RPMI8226 (cell line): ENCODE measurements at places on chromosomes 16 and 17.
A peak's percentile ranks its signal among the peaks of the same experiment; 100 is the strongest.

DNA sequence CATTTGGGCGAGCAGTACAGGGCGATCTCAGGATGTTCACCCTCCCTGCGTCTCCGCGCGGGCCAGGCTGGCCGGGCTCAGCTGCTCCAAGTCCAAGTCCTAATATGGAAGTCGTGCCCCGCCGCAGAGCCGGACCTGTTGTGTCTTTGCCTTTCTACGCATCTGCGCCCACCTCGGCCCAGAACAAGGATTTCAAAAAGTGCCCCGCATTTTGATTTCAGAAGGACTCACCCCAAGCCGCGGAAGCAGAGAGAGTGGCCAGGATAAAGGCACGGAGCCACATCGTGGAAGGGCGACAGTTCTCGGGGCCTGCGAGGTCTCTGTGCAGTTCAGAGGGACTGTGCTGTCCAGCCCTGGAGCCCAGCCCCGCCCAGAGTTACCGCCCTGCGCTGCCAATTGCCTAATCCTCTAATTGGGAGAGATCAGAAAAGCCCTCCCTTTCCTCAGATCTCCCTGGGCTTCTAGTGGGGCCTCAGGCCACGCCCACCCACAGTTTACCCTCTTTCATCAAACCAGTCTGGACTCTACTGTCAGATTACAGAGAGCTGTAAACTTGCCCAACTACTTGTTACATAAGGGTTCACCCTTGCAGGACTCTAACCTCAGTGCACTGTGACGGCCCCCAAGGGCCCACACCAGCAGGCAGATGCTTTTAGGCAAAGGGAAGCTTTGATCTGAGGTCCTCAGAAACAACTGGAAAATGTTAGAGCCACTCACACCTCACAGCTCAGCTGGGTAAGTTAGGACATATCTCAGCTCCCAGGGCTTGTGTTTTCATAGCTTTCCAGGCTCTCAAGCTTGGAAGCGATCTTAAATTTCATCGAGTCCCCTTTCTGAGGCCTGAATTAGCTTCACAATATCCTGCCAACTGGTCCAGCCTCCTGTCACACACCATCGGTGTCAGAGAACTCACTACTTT, at the start of gene CES1:
TSS of gene CES1 (minus strand) at position 324 of the 919 bp plus-strand sequence. CDS start at position 283, 41 bp downstream.
- no peak for DNase-seq

GRCh38 chr17:63116228-63116627, 150.2 kb downstream of the TANC2 start:
- DNase-seq, result no peak

DNA sequence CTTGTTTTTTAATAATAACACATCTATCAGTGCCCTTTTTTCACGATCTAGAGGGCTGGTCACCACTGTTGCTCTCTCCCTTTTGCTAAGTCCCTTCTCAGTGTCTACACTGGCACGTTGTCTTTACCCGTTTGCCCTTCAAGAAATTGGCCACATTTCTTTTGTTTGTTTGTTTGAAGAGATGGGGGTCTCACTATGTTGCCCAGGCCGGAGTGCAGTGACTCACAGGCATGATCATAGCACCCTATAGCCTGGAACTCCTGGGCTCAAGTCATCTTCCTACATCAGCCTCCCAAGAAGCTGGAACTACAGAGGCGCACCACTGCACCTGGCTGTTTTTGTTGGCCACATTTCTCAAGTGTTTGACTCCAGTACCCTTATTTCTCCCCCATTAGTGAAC, 138.0 kb upstream of the AXIN2 start:
- no peak for DNase-seq

GRCh38 chr16:26454102-26454501, 612.6 kb upstream of the C16orf82 start:
- no peak for DNase-seq

DNA sequence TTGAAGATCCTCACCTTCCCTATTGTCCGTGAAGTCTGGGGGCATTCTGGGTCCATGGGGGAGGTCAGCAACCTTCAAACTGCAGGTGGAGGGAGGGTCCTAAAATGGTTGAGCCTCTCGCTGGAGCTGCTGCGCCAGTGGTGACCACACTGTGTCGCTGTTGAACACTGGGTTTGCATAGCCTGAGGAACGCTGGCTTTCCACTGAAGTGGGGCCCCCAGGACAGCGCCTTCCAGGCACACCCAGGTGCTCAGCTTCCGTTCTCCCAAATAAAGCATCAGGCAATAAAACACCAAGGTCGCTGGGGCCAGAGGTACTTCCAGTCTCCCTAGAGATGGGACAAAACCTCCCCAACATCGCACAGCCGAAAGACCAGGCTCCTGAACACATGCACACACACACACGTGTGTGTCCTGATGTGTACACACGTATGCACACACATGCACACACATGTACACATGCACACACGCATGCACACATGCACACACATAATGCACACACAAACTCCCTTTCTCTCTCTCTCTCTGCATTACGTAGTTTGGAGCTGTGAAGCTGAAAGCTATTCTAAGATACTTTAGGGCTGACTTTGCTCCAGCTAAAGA, 120.6 kb downstream of the IRF8 start:
- peak; percentile 17 for DNase-seq

GRCh38 chr17:57394375-57394774, 138.1 kb downstream of the MSI2 start:
- no peak for DNase-seq

- peak; percentile 73 for DNase-seq
These were observed at the start of gene ADAP2 for GRCh38 chr17:30921544-30922196. Gene ADAP2 (plus strand): TSS chr17:30921945. CDS start chr17:30922015, 70 bp downstream.

- peak; percentile 74 for DNase-seq
These were observed 759 bp downstream of the ALKBH5 start for GRCh38 chr17:18184143-18185031.

DNA sequence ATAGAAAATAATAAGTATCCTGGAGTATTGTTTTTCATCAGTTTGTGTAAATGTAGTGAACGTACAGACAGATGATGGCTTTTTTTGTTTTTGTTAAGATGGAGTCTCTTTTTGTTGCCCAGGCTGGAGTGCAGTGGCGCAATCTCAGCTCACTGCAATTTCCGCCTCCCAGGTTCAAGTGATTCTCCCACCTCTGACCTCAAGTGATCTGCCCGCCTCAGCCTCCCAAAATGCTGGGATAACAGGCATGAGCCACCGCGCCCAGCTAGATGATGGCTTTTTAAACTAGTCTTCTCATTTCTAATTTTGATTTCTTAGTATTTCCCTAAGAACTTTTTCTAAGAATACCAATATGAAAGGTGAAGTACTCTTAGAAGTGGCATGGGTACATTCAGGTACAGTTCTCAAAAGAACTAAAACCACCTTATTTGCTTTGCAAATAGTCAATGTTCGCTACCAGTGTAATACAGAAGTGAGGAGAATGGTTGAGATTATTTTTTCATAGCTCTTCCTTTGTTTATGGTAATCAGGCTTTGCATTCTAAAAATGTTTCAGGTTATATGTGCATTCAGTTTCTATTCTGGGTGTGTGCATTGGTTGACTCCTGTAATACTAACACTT, 34.2 kb downstream of the TTC19 start:
- DNase-seq, result no peak

DNA sequence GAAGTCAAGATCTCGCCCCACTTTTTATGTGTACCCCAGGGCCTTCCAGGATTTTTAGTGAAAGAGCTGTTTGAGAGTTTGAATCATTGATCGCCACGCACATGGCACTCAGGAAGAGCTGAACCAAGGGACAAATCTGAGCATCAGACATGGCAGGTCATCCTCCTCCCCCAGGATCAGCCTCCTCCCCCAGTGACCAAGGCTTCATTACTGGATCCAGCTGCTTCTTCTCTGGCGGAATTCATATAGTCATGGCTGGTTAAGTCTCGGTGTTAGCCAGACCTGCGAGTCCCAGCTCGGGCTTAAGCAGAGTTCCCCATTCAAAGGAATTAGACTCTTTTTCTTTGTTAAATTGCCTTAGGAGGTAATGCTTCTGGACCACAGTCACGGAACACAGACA, 32.5 kb downstream of the CDRT4 start:
- DNase-seq, result no peak

- DNase-seq, result no peak
These were observed at the start of gene QRICH2 for GRCh38 chr17:76307966-76308338. Gene QRICH2 (minus strand): TSS chr17:76308276. CDS start chr17:76307998, 278 bp downstream.

DNA sequence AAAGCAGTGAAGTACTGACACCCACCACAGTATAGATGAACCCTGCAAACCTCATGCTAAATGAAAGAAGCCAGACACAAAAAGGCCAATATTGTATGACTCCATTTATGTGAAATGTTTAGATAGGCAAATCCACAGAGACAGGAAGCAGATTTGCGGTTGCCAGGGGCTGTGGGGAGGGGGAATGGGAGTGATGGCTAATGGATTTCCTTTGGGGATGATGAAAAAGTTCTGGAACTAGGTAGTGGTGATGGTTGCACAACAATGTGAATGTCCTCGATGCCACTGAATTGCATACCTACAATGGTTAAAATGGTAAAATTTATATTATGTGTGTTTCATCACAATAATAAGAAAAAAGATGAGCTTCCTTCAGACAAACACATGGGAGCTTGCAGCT, 28.4 kb upstream of the WFIKKN2 start:
- no peak for DNase-seq

DNA sequence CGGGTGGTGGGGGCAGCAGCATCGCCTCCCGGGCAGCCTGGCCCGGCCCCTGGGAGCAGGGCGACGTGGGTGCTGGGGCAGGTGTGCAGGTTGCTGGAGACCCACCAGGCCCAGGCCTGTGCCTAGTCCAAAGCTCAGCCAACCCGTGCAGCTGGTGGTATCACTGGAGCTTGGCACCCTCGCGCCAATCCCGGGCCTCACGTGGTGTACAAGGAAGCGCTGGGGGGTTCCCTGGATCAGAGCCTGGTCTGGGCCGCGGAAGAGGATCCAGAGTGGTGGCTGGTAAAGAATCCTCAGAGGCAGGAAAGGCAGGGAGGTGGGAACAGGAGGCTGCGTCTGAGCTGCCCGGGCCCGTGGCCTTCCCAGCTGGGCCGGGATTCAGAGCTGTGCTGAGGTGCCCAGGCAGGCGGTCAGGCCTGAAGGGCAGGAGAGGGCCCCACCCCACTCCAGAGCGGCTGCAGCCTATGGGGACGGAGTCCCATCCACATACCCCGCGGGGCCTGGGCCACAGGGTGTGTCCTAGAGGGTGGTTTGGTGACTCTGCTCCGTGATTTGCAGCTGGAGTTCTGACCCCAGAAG, 36.2 kb downstream of the ZFPM1 start:
- DNase-seq, result no peak

GRCh38 chr17:76053246-76054111, 18.8 kb downstream of the SRP68 start:
- DNase-seq, result no peak

GRCh38 chr17:41777574-41778188, 8.8 kb downstream of the JUP start:
- no peak for DNase-seq

DNA sequence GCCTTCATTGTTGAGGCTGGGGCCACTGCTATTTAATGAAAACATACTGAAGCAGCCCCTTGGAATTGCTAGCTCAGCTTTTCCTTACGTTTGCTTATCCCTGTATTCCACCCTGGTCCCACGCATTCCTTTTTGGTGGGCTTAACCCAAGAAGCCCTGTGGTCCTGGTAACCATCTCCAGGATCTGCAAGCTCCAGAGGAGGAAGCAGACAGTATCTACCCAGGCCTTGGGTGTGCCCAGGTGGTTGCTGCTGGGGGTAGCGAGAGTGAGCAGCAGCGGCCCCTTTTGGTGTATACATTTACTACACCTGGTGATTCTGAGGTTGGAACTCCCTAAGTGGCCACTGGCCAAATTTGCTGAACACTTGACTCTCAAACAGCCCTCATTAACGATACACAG, 97.7 kb downstream of the CBLN1 start:
- DNase-seq, result peak; percentile 49

DNA sequence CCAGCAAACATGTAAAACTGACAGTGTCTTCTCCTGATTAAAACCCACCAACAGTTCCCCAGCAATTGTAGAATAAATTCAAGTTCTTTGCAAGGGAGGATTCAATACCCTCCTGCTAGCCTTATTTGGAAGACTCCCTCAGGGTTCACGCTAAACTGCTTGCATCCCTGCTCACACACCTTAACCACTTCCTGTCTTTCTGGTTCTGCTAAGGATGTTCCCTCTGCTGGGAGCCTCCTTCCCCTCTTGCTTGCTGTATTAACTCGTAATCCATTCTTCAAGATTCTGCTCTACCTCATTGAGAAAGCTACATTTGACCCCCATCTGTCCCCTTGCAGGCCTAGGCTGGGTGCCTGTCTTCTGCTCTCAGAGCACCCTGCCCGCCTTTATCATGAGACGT, 2.3 kb upstream of the SHISA6 start:
- no peak for DNase-seq

GRCh38 chr17:36506249-36506826, 19.9 kb downstream of the ZNHIT3 start:
- DNase-seq, result no peak

GRCh38 chr17:76351526-76352071, 2.1 kb downstream of the PRPSAP1 start:
- DNase-seq, result no peak

DNA sequence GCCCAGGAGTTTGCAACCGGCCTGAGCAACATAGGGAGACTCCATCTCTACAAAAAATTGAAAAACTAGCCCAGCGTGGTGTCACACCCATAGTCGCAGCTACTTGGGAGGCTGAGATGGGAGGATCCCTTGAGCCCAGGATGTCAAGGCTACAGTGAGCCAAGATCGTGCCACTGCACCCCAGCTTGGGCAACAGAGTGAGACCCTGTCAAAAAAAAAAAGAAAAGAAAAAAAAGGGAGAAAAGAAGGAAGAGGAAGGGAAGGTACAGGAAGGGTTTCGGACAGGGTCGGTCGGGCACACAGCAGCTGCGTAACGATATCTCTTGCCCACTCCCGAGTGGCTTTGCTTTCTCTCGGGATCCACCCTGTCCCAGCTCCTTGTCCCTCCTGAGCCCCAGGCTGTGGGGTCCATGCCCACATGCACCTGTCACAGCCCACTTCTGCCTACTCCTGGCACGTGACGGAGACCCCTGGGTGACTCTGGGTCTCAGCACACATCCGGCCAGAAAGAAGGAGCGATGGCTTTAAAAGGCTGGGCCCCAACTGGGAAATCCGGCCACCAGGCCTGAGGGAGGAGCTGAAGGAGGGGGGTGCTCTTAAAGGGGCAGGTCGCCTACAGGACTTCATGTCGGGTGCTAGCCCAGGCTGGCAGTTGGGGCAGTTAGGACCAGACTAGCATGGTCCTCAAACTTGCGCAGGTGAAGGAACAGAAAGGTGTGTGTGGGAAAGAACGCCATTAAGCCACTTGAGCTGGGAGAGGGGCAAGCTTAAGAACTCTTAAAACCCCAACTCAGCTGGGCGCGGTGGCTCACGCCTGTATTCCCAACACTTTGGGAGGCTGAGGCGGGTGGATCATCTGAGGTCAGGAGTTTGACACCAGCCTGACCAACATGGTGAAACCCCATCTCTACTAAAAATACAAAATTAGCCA, at the start of gene GHDC:
TSS of gene GHDC (minus strand) at position 526 of the 931 bp plus-strand sequence. CDS start 913 bp downstream, outside the sequence.
- peak; percentile 89 for DNase-seq

- no peak for DNase-seq
These were observed 3.4 kb upstream of the ENGASE start for GRCh38 chr17:79071161-79071740.

GRCh38 chr16:720447-720989, 428 bp upstream of the ANTKMT start:
- DNase-seq, result peak; percentile 89
